ENCODE measurements at places on chromosomes 6 and 20.

- no peak for DNase-seq
Observed at GRCh38 chr6:47579040-47579439, 101.5 kb downstream of the CD2AP start.

GRCh38 chr20:6678101-6678500 is 89.4 kb upstream of the BMP2 start:
- DNase-seq: no peak

DNA sequence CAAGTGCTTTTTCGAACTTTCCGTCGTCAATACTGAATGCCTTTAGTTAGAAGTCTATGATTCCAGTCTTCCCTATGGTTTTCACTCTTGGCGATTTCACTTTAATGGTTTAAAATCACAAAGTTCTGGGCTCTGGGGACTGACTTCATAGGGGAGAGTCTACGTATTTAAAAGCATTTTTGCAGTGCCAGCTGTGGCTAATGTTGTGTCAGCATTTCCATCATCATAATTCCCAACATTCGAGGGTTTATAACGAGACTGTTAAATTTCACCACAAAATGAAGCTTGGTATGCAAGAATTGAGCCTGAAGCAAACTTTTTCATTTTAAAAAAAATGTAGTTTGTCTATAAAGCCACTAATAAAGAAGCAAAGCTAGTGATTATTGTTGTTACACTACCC is 242.7 kb downstream of the SOX4 start:
- no peak for DNase-seq

DNA sequence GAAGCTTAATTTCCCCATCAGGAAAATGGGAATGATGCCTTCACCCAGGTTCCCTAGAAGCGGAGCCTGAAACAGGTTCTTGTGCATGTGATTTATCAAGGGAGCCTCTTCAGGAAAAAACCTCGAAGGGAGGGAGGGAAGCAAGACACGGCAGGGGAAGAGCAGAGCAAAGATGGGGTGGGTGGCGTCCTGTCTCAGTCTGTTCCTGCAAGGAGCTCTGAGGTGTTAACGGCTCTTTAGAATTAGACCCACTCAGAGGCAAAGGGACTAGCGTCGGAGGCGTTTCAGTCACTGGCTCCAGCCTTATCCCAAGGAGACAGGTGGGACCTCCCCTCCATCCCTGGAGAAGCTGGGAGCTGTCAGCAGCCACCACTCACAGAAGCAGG is 15.6 kb upstream of the UBE2V1 start:
- DNase-seq: no peak

- peak; percentile 33 for DNase-seq
Observed at GRCh38 chr6:41502917-41503671, 43.1 kb upstream of the FOXP4 start.

GRCh38 chr6:165799391-165800153 is 136.5 kb upstream of the PDE10A start:
- no peak for DNase-seq

All from NCI-H2171 treated with DMSO at 0.1 percent for 48 hours (cell line).